ENCODE measurements at places on chromosomes 7 and 10. TPM values are rescaled to one million over a fixed set of nuclear protein-coding genes. Genes with fewer than 3 reads are reported as not detected.

DNA sequence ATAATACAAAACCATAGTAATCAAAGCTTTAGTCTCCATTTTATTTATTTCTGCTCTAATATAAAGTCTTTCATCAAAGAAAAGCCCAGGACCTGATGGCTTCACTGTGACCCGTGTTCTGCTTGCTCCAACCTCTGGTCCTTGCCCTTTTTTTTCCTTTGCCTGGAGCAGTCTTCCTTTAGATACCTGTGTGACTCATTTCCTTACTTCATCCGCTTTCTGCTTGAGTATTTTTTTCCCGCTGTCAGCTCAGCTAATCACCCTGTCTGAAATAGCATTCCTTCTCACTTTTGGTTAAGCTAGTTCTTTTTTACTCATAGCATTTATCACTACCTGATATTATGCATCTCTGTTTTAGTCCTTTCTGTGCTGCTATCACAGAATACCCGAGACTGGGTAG lies 194.8 kb downstream of the ABCA13 start:
- no peak for DNase-seq

- DNase-seq: no peak
Observed at GRCh38 chr10:3699916-3700315, 85.1 kb downstream of the KLF6 start.

- no peak for DNase-seq
Observed at GRCh38 chr10:5419466-5420094, 7.2 kb downstream of the NET1 start.

Gene ZMIZ2
- polyA plus RNA-seq: 94.4 TPM

GRCh38 chr10:17381502-17382142 lies 72.8 kb downstream of the ST8SIA6 start:
- no peak for DNase-seq

Gene RUFY2
- polyA plus RNA-seq: 43.6 TPM

DNA sequence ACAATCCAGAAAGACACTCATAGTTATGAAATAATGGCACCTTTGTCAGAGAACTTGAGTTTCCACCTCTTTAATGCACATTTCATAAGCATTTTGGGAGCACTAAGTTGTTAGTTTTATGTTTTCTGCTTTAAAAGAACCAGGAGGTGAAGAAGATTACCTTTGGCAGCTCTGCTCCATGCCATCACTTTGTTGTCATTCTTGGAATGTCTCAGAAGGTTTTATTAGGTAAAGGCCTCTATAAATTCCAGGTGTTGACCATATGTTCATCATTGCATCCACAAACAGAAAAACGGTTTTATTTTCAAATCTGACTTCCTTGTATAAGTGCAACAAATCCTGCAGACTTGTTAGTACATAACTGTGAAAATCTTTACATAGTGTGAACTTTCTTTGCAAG lies 424.8 kb downstream of the MDFIC start:
- no peak for DNase-seq

Gene ARHGEF35
- 18.7 TPM for polyA plus RNA-seq

- DNase-seq: no peak
Observed at GRCh38 chr10:93436591-93437085, 45.5 kb downstream of the MYOF start.

All from left renal cortex interstitium (tissue), 4 donors.